ENCODE measurements at places on chromosomes 3 and 15.

DNA sequence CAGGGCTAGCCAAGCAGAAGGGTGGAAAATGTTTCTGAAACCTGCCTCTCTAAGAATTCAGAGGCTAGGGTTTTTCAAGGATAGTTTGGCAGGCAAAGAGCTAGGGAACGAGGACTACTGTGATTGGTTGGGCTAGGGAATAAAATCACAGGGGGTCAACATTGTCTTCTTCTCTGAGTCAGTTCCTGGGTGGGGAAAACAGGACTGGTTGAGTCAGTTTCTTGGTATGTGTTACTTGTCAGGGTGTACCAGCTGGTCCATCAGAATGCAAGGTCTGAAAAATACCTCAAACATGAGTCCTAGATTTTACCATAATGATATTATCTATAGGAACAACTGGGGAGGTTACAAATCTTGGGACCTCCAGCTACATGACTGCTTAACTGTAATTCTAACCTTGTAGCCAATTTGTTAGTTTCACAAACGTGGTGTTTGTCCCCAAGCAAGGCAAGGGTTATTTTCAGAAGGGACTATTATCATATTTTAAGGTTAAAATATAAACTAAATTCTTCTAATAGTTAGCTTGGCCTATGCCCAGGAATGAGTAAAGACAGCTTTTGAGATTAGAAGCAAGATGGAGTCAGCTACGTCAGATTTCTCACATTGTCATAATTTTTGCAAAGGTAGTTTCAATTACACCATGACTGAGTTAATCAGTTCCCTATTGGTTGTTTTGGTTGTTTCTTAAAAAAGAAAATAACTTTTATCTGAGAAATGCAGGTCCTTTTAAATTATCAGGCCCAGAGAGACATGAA, 231.5 kb downstream of the ALCAM start:
- peak; percentile 77 for DNase-seq

GRCh38 chr3:197472151-197472550, 83.6 kb downstream of the BDH1 start:
- DNase-seq: no peak

DNA sequence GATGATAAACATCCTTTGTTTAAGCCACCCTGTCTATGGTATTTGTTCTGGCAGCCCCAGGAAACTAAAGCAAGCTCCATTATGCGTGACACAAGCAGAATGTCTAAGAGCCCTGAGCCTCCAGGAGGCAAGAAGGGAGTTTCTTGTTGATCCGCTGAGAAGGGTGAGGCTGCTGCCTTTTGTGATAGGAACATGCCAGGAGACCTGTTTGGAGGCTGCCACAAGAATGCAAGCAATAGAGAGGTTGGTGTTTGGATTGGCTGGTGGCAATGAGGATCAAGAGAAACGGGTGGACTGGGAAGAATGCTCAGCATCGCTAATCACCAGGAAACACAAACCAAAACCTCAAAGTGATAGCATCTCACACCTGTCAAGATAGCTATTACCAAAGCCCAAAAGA, 104.8 kb downstream of the ASB7 start:
- no peak for DNase-seq

- DNase-seq: no peak
Measured at GRCh38 chr15:62617741-62618140, 424.8 kb upstream of the TPM1 start.

GRCh38 chr15:80536716-80537115, 132.5 kb downstream of the ARNT2 start:
- DNase-seq: no peak

GRCh38 chr3:177469216-177469615, 271.9 kb upstream of the TBL1XR1 start:
- DNase-seq: no peak

- DNase-seq: no peak
Measured at GRCh38 chr15:34808016-34808415, 12.7 kb upstream of the ACTC1 start.

DNA sequence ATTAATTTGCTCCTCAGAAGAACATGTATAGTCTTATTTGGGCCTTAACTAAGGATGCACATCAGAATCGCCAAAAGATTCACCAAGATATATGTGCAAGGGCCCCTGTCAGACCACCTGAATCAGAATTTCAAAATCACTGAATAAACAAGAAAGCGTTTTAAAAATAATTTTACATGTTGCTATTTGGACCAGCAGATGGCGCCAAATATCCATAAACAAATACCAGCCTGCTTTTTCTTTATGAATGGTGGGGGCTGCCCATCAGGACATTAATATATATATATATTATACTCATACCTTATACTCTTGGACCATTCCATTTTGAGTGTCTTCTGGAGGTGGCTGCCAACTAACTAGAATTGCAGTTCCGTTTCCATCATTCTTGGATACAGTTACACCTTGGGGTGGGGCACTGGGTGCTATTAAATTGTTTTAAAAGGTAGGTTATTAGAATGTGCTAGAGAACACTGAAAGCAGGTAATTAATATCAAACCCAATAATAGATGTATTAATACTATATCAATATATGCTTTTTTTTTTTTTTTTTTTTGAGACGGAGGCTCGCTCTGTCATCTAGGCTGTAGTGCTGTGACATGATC, 1108.3 kb downstream of the ROBO1 start:
- DNase-seq: peak; percentile 7

DNA sequence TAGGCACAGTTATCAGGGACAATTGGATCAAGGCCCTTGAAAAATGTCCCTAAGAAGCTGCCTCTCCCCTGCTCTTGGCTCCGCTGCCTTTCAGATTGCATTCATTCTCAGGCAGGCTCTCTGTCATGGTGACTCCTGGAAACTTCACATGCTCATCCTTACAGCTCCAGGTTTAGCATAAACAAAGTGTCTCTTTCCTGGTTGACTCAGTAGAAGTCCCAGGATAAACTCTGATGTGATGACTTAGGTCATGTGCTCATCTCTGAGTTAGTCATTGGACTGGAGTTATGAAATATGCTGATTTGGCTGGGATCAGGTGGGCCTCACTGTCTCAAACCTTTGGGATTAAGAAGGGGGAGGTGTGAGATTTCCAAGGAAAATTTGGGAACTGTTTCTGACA, 243.8 kb downstream of the ZNF621 start:
- DNase-seq: no peak

DNA sequence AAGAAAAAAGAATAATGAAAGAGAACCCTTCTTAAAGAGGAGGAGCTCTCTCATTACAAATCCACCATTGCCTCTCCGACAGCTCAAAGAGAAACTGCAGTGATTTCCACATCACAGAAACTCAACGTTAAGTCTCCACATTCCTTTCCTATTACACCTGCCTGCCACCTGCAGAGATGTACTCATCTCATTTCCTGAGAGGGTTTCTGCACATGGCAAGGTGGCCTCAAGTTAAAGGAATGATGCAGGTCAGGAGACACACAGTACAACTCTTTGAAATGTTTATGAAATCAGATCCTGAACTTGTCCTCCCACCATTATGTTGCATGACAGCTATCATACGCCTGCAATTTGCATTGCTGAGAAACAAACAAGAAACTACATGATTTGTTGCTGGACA, 458.4 kb upstream of the ADAMTS9 start:
- no peak for DNase-seq

GRCh38 chr3:128703561-128703960, 22.4 kb upstream of the RAB7A start:
- no peak for DNase-seq

DNA sequence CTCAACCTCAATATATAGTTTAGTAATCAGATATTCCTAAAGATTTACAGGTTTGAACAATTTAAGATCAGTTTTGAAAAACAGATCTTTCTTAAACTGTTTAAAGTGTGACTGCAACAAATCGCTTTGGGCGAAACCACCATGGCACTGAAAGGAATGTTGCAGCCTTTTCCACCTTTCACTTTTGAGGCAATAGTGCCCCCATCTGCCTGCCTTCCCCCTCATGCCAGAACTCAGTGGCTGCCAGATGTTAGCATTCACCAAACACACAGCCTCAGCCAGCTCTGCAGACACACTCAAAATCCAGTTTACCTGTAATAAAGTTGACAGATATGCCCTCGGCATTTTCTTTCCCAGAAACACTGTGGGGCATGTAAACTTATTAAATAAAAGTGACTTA, 3.3 kb downstream of the LYSMD4 start:
- DNase-seq: peak; percentile 58

DNA sequence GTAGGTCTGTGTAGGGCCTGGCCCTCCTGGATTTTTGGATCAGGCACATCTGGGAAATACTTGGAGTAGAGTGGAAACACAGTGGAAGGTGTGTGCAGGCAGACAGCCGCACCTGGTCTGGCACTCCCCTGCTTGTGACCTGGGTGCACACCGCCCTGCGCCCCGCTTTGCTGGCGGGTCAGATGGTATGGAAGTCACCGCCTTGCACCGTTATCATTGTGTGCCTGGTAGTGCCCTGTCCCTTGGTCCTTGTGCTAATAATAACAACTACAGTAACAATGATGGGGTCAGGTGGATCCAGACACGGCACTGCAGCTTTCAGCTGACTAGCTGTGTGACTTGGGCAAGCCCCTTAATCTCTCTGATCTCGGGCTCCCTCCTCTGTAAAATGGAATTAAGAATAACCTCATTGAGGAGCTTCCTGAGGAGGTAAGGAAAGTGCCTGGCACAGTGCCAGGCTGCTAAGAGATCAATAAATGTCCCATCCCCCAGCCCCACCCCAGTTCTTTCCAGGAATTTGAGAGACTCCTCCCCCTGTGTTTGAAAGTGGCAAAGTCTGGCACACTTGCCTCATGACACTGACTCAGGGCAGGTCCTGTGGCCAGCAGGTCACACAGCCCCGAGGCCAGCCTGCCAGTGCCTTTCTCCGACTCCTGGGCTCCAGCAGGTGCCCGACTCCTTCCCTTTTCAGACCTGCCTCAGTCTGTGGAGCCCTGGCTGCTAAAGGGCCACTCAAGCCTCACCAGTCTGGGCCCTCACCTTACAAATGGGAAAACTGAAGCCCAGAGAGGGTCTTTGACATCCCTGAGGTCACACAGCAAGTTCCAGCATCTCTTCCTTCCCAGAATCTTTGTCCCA, 9.8 kb downstream of the ISG20 start:
- DNase-seq: no peak

DNA sequence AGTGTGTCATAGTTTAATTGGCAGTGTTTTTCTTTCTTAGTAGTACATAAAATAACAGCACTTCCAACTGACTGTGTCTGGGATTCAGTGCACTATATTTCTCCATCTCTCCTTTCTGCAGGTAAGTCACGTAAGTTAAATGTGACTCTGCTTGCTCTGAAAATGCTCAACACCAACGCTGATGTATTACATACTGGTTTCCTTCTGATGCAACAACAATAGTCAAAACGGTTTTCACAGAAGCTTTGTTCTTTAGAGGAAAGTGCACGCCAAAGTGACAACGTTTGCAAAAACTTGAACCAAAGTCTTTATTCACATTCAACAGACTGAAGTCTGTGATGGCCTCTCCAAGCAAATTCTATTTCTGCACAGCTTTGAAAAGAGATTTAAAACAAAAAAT, 707.1 kb upstream of the CFAP20DC start:
- no peak for DNase-seq

- DNase-seq: no peak
Measured at GRCh38 chr3:43362183-43362582, 75.8 kb downstream of the SNRK start.

Measured in AG08395 (cell line).